ENCODE measurements at places on chromosomes 7 and 10.

GRCh38 chr10:3192856-3193635, 20.5 kb upstream of the PITRM1 start:
- DNase-seq: no peak

- DNase-seq: no peak
Measured at GRCh38 chr7:100673942-100674410, 436 bp downstream of the GNB2 start.

- DNase-seq: no peak
Measured at GRCh38 chr10:74032900-74033655, 35.2 kb downstream of the VCL start.

- no peak for DNase-seq
Measured at GRCh38 chr10:69224862-69225657, 4.9 kb downstream of the HKDC1 start.

Measured in right renal cortex interstitium (tissue), 3 donors.